ENCODE measurements at places on chromosomes 1 and 21. TPM values are rescaled to one million over a fixed set of nuclear protein-coding genes. Genes with fewer than 3 reads are reported as not detected.

Gene MPZ
- total RNA-seq: 1.3 TPM

Gene HTR1D
- not detected for total RNA-seq

Gene KRTAP12-4
- total RNA-seq: not detected

Gene SELL
- 1.7 TPM for total RNA-seq

Gene LYSMD1
- total RNA-seq: 7.0 TPM

Gene PDPN
- 18.3 TPM for total RNA-seq

Gene SLC1A7
- 0.57 TPM for total RNA-seq

Gene LCE5A
- total RNA-seq: not detected

Gene TRIM67
- total RNA-seq: not detected

Measured in esophagus squamous epithelium (tissue), 5 donors.